Smooth muscle cell of the brain vasculature (primary cell): ENCODE measurements at places on chromosomes 13 and 19.

- DNase-seq = no peak
Measured at GRCh38 chr13:66087269-66087710, 1142.8 kb downstream of the PCDH9 start.

GRCh38 chr13:21079221-21079620, 17.8 kb upstream of the LATS2 start:
- DNase-seq = no peak

DNA sequence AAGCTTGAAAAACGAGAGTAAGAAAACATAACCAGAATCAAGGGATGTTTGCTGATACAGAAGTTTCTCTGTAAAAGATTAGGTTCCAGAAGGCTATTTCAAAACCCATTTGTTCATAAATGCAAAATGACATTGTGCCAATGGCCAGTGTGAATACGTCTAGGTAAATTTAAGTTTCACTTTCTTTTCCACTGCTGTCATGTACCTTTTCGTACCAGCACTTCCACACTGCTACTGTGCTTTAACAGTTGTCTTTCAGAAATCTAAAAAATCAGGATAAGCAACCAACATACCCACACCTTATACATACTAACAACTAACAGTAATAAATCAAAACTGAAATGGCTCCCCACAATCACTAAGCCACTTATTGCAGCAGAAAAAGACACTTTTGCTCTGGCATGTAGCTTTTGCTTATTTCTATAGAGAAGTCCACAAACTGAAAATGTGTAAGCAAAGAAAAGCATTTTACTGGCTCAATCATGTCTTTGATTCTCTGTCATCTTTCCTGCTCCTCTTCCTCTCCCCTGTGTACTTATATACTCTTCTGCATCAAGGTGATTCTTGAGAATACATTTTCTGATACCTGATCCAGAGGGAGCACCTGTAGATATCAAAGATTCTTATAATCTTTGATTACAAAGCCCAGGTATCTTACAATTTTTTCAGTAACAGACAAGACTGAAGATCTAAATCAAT, 34.3 kb downstream of the ELF1 start:
- DNase-seq = no peak

GRCh38 chr19:30128211-30128610, 186.2 kb downstream of the URI1 start:
- no peak for DNase-seq

- no peak for DNase-seq
Measured at GRCh38 chr13:21913010-21913409, 242.1 kb downstream of the FGF9 start.

DNA sequence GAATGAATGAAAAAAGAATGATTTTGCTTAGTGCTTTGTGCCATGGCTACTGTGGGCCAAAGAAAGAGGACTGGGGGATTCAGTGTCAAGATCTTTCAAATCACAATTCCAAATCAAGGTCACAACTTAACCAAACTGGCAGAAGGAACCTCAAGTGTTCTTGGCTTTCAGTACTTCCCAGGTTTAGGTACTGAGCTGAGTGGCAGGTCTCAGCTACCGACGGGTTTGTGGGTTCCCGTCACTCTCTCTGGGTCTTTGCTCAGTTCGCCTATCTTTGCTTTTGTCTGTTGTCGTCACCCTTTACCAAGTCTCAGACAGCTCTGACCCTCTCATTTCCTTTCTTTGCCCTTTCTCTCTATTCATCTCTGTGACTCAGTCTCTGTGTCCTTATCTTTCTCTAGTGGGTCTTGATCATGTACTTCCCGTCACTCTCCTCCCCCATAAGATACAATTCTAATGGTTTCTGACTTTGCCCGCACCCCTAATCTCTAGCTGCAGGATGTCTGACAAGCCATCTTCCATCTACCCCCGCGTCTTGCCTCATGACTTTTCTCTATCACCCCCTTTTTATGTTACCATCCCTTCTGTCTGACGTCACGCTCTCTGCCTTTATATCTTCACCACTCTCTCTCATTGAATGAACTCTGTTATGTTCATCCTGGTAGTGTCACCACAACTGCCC, 33.3 kb upstream of the LRRC4B start:
- DNase-seq = no peak

DNA sequence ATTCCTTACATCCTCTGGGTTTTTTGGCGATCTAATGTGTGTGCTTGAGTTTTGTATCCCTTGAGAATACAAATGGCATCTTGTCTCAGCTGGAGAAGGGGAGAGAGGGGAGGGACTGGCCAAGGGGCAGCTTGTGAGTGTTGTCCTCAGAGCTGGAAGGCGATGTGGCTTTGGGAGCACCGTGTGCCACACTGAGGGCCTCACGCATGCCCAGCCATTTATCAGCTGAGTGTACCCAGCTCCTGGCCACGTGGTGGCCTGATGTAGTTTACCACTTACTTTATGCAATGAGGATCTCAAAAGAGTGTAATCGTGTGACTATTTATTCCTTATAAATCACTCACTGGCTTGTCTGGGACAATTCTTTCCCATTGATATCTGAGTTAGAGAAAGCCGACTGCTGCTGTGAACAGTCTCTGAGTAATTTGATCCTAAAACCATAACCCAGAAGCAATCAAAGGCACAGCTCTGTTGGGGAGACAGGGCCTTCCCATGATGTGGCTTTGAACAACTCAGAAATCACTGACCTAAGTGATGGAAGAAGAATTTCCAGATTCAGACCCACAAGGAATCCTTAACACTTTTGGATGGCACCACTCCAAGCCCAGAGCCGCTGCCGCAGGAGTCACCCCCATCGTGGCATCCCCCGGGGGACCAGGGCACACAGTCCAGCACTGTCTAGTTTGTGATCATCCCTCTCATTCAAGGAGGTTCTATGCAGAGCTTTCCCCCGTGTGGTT, 53.9 kb upstream of the MTIF3 start:
- DNase-seq = no peak

DNA sequence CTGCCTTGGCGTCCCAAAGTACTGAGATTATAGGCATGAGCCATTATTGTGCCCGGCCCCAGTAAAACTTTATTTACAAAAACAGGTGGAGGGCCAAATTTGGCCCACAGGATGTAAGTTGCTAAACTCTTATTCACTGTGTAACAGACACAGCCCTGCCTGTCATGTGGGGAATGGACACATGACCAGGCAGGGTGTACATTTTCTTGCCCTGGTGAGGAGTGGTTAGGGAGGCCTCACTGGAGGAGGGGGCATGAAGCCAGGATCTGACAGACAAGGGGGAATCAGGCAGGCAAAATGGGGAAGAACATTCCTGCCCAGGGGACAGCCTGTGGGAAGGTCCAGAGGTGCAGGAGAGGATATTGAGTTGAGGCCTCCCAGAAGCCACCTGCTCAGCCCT, 7.4 kb upstream of the PGLS start:
- DNase-seq = no peak

- no peak for DNase-seq
Measured at GRCh38 chr13:79966493-79966895, 374.4 kb downstream of the SPRY2 start.

DNA sequence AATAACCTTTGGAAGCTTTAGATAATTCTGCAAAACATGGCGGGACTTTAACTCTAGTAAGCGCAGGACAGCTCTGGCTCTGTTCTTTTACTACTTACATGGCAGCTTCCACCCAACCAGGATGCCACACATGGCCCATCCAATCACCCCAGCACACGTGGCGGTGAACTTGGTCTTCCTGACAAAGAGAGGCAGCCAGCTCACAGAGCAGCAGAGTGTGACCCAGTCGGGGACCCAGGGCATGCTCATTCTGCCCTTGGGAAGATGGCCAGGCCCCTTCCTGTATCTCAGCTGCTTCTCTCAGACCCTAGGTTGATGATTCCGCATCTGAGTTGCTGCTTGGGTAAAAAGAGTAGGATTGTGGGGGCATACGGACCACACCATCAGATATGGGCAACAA, 172.1 kb downstream of the USP12 start:
- no peak for DNase-seq

DNA sequence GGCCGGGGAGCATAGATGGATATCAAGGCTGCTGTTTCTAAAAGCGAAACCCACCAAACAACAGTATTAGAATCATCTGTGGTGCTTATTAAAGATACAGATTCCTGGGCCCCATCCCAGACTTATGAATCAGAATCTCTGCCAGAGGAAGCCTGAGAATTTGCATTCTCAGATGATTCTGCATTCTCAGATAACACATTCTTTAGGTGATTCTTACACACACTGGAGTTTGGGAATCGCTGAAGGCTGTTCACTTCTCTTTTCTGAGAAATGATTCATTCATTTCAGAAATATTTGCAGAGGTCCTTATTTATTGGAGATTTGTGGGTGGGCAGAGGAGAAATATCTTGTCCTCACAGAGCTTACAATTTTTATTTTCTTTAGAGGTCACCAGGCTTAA, 24.4 kb downstream of the ALOX5AP start:
- DNase-seq = no peak

GRCh38 chr19:47644199-47644598, 35.3 kb downstream of the BICRA start:
- DNase-seq = no peak

- no peak for DNase-seq
Measured at GRCh38 chr13:98751861-98752466, 508 bp downstream of the SLC15A1 start.

- peak; percentile 33 for DNase-seq
Measured at GRCh38 chr13:44013758-44014291, 134.1 kb downstream of the LACC1 start.

DNA sequence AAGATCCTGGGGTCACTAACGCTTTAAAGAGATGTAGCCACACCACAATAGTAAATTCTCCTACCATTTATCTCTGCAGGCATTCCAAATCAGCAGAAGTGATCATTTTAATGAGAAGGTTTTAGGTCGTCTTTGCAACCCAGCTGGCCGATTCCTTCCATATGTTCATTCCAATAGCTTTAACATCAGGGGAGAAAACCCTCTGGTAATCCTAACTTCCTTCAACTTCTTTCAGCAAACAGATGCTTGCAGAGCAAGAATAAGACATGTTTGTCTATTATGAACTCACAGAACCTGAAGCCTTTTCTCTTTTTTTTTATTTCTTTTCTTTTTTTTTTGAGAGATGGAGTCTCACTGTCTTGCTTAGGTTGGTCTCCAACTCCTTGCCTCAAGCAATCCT, 498.6 kb upstream of the SLITRK1 start:
- DNase-seq = no peak

- DNase-seq = no peak
Measured at GRCh38 chr13:69545551-69545950, 562.1 kb upstream of the ATXN8OS start.

DNA sequence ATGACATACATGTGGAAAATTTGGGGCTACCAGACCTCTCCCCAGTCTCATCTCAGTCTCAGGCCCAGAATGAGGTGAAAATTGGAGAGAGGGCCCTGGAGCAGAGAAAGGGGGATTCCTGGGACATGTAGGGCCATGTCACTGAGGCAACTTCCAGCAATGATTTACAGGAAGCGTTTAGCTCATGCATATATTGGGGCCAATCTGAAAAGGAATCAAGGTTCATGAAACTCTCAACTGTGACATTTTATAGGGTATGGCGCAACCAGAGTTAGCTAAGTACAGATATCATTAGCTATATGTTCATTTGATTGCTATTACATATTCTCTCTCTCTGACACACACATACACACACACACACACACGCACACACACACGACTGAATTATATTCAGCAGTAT, 86.3 kb downstream of the RNASEH2B start:
- no peak for DNase-seq

DNA sequence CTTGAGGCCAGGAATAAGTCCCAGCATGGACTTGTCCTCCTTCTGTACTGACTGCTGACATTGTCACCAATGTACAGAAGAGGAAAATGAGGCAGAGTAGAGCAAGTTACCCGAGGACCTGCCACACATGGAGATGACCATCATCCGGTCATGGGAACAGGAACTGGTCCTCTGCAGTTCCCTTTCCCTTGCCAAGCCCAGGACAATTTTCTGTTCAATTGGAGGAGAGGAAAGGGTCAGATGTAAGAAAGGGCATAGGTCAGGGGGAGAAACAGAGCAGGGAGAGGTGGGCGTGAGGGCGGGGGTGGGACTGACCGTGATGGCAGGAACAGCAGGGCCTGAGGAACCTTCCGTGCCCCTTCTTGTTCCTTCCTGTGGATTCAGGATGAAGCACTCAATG, 18.6 kb downstream of the PHLDB3 start:
- DNase-seq = no peak

GRCh38 chr19:8887364-8887763, 55.2 kb downstream of the MBD3L1 start:
- no peak for DNase-seq

DNA sequence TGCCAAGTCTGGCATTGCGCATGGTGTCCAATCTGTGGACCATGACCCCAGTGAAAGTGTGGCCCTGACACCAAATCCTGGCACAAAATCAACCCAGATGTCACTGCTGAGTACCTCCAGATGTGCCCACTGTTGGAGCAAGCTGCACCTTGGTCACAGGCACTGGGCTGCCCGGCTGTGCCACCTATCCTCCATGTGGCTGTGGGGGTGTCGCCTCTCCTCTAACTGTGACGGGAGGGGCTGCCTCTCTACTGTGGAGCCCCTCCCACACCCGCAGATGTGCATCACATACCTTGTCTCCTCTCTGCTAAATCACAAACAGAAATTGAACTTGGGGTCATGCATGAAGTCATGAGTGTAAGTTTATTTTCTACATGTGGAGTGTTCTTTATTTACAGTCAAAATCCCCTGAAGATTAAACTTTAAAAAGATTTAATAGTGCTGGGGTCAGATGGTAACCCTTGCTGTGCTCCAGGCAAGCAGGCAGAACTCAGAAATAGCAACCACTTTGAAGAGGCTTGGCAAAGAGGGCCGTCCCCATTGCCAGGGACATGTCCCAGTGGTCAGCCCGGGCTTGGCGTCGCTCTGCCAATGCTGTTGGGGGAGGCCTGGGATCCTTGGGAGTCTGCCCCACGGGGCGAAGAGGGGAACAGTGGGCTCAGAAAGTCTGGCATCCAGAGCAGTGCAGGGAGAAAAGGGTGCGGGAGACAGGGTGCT, 46.4 kb upstream of the ZNF536 start:
- DNase-seq = no peak

GRCh38 chr19:1070931-1071791, 4.2 kb downstream of the ARHGAP45 start:
- DNase-seq = no peak

GRCh38 chr19:35931874-35932202, 4.3 kb upstream of the LRFN3 start:
- DNase-seq = no peak

- no peak for DNase-seq
Measured at GRCh38 chr19:12090807-12091206, 26.3 kb downstream of the ZNF844 start.

DNA sequence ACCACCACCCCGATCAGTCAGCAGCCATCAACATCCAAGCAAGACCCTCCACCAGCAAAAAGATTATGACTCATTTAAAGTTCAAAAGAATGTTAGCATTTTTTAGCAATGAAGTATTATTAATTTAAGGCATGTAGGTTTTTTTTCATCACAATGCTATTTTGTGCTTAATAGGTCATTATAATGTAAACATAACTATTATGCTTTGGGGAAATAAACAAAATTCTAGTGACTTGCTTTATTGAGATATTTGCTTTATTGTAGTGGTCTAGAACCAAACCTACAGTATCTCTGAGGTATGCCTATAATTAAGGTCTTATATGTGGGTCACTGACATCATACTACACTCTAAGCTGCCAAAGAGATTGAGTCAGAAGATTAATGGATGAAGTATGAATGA, 20.0 kb downstream of the KLF12 start:
- no peak for DNase-seq

- DNase-seq = no peak
Measured at GRCh38 chr13:47687577-47687976, 313.5 kb downstream of the SUCLA2 start.

- DNase-seq = no peak
Measured at GRCh38 chr19:7570761-7571160, 24.9 kb upstream of the CAMSAP3 start.

- DNase-seq = no peak
Measured at GRCh38 chr13:75699062-75699461, 62.9 kb downstream of the LMO7 start.

GRCh38 chr13:78398743-78399410, 204.5 kb downstream of the POU4F1 start:
- no peak for DNase-seq
